Mesothelial cell of epicardium (in vitro differentiated cells): ENCODE measurements at places on chromosomes 5 and 9.

- DNase-seq: no peak
Observed at GRCh38 chr9:16879416-16879815, 8.9 kb upstream of the BNC2 start.

DNA sequence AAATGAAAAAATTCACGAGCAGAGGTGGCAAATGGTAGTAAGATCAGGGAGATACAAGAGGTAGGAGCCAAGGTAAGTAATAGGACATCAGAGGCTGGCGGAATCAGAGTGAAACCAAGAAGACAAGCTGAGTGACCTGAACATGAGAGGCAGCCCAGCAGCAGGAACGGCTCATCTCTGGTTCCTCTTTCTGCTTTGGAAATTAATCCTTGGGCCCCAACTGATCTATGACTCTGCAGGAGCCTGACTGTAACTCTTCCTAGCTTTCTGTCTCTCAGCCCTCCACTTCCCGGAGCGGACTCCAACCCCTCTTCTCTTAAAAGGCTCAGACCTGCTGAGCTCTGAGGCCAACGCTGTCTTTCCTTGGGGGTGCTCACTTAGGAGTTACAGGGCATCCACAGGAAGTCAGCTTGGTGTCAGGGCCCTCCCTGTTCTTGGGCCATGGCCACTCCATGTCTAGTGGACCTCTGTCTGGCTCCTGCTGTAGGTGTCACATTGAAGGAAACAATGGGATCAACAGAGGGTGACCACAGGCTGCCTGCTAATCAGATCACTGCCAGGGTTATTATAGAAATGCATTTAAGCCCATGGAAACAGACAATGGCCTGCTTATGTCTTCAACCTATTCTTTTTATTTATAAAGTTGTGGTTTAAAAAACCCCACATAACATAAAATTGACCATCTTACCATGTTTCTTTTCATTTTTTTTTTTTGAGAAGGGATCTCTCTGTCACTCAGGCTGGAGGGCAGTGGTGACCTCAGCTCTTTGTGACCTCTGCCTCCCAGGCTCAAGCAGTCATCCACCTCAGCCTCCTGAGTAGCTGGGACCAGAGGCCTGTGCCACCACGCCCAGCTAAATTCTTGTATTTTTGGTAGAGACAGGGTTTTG, 22.5 kb upstream of the SHB start:
- DNase-seq: no peak

DNA sequence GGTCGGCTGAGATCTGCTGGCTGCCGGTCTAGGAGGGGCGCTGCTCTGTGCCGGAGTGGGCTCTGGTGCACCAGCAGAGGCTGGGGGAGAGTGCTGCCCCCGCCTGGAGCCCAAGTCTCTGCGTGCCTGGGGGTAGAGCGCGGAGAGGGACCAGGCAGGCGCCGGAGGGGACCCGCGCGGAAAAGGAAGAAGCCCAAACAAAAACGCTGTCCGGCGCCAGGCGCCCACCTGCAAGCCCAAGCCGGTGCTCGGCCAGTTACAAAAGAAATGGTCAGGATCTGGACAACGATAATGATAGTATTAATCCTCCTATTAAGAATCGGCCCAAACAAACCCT, 571 bp upstream of the S1PR3 start:
- DNase-seq: no peak

DNA sequence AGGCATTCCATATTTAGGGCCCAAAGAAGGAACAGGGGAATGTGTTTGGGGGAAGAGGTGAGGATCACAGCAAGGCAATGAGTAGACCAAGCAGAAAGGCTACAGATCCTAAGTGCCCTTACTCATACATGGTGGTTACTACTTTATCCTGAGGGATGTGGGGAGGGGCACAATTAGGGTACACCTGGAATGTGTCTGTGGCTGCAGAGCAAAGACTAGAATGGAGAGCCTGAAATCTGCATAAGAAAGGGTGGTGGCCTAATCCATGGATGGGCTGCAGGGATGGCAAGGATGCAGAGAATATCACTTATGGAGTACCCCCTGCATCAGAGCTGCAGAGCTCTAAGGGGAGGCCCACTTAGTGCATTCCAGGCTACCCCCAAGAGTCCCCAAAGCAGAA, 352.6 kb upstream of the TRPC7 start:
- DNase-seq: no peak

- DNase-seq: no peak
Observed at GRCh38 chr9:81372628-81373191, 316.6 kb downstream of the TLE1 start.

DNA sequence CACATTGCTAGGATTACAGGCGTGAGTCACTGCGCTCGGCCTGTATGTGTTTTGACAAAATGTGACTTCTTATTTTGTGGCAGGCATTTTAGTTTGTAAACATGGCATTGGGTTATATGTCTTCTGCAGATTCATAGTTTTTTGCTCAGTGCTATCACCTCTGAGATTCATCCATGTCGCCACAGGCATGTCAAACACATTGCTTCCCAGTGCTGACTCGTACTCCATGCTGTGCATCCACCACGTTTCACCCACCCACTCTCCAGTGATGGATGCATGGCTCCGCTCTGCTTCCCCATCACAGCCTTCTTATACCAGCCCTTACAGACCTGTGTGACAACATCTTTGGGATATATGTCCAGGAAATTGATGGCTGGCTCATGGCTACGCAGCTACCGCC, 158.8 kb downstream of the GAS1 start:
- no peak for DNase-seq

DNA sequence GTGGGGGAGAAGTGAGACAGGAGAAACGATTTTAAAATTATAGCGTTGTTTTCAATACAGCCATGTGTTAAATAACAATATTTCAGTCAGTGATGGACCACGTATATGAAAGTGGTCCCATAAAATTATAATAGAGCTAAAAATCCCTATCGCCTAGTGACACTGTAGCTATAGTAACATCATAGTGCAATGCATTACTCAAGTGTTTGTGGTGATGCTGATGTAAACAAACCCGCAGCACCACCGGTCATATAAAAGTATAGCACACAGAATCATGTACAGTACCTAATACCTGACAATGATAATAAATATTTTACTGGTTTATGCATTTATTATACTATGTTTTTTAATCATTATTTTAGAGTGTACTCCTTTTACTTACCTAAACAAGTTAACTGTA, 407.4 kb upstream of the SEMA6A start:
- DNase-seq: no peak

DNA sequence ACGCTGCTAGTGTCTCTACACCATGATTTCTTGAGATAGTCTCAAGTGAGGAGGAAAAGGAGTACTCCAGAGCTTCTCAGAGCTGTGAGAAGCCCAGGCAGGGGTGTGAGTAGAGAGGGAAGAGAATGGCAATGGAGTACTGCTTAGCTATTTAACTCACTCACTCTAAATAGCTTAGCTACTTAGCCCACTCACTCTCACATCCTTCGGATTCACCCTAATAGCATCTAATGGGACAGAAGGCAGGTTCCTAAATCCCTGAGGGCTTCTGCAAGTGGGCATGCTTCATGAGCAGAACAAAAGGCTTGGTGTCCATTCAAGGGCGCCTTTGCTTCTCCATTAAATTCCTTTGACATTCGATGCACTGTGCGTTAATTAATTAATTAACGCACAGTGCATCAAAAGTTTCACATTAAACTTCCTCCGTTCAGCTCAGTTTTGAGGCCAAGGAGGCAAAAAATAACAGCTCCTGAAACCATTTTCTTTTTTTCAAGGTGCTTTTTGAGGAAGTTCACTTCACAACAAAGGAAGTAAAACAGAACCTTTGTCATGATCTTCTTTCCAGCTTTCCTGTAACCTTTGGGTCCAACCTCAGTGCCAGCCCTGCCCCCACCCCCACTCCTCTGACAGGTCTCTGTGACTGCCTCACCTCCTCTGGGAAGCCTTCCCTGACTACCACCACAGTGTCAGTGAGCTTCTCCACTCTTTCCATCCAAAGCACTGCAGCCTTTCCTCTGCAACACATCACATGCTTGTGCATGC, 294.0 kb downstream of the SEC61B start:
- no peak for DNase-seq

GRCh38 chr5:21663082-21663481, 1190.1 kb downstream of the CDH12 start:
- no peak for DNase-seq

- DNase-seq: no peak
Observed at GRCh38 chr5:1538276-1538675, 14.5 kb upstream of the LPCAT1 start.

- DNase-seq: no peak
Observed at GRCh38 chr5:90173299-90174030, 236.1 kb downstream of the CETN3 start.

GRCh38 chr9:32873131-32873530, 89.8 kb downstream of the TMEM215 start:
- no peak for DNase-seq

DNA sequence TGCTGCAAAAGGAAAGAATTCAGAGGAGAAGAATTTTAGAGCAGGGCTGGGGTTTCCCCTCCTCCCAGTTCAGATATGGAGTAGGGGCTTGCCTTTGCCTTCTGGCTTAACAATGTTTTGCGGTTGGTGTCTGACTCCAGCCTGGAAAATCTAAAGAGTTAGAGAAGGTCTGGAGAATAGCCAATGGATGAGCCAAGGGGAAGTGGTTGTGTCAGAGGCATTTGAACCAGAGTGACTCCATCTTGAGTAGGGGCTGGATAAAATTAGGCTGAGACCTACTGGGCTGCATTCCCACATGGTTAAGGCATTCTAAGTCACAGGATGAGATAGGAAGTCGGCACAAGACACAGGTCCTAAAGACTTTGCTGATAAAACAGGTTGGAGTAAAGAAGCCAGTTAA, 133.7 kb downstream of the DIRAS2 start:
- DNase-seq: no peak

DNA sequence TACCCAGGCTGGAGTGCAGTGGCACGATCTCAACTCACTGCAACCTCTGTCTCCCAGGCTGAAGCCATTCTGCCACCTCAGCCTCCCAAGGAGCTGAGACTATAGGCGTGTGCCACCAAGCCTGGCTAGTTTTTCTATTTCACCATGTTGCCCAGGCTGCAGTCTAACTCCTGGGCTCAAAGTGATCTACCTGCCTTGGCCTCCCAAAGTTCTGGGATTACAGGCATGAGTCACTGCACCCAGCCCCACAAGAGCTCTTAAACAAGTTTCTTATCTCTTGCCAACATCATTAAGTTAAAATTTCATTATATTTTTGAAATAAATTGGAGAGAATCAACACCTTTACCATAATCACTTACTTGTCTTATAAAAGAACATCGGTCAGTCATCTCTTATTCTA, 280.3 kb downstream of the ARHGEF28 start:
- DNase-seq: no peak

DNA sequence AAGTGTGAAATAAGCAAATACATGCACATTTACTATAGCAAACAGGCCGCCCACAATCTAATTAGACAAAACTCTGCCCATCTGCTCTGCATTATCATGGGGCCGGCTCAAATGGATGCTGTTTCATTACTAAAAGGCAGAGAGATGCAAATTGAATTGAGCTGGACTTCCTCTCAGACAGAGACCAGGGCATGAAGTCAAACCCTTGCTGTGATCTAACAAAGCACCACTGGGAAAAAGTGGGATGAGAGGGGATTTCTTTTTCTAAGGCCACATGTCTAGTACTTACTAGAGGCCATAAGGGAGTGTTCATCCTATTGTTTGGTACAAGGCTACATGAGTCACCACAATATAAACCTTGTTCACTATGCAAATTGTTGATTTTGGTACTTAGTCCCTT, 614.7 kb downstream of the ISL1 start:
- DNase-seq: no peak

DNA sequence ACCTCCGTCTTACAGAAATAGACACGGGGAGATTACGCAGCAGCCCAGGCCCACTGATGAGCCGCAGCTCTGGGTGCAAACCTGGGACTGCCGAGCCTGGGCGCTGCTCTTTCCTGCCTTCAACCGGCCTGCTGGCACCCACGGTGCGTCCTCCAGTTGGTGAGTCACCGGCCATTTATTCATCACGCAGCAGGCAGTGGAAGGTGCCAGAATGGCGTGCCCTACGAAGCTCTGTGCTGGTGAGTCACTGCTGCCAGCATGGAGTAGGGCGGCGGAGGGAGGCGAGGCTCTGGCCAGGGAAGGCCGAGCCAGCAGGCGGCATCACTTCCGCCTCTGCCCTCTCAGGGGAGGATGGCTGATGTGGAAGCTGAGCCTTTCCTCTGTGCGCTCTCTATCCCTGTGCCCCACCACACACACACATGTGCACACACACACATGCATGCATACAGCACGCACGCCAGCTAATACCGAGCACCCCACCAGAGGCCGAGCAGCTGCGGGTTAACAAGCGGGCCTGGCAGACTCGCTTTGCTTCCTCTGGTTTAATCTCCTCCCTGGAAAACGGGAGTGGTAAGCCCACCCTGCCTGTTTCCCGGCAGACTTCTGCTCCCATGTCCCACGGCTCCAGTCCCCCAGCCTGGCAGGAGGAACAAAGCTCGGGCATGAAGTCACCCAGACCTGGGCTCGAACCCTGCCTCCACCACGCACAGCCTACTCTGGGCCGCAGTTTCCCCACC, 39.2 kb downstream of the OLFM1 start:
- DNase-seq: no peak

GRCh38 chr5:6134281-6134680, 244.1 kb downstream of the MED10 start:
- DNase-seq: no peak

DNA sequence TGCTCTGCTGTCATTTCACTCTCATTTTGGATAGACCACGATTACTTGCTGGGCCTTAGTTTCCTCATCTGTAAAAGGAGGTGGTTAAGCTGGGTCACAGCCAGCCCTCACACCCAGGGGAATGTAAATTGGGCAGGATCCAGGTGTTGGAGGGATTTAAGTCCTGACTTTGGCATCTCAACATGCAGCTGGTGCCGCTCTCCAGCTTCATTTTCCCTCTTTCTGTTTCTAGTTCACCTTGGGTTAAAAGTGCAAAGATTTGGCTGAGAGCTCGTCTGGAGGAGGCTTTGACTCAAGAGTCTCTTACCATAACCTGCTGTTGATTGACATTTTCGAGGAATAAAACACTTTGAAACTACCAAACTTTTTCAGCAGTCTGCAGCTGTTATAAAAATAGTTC, 144.3 kb upstream of the DHFR start:
- no peak for DNase-seq

- DNase-seq: no peak
Observed at GRCh38 chr9:88197016-88197415, 58.7 kb upstream of the SPATA31C2 start.

- no peak for DNase-seq
Observed at GRCh38 chr9:522658-523057, 308.0 kb downstream of the DOCK8 start.

- DNase-seq: no peak
Observed at GRCh38 chr9:87080512-87081264, 133.4 kb upstream of the GAS1 start.

- no peak for DNase-seq
Observed at GRCh38 chr9:37745970-37746369, 7.6 kb upstream of the TRMT10B start.

- no peak for DNase-seq
Observed at GRCh38 chr5:6274846-6275543, 103.4 kb downstream of the MED10 start.
